Right cardiac atrium (tissue), 5 donors: ENCODE measurements at places on chromosomes 3 and 15.

GRCh38 chr3:48135552-48136495 lies 52.4 kb downstream of the CDC25A start:
- no peak for DNase-seq

GRCh38 chr3:26687466-26687865 lies 64.9 kb downstream of the LRRC3B start:
- DNase-seq, result no peak

DNA sequence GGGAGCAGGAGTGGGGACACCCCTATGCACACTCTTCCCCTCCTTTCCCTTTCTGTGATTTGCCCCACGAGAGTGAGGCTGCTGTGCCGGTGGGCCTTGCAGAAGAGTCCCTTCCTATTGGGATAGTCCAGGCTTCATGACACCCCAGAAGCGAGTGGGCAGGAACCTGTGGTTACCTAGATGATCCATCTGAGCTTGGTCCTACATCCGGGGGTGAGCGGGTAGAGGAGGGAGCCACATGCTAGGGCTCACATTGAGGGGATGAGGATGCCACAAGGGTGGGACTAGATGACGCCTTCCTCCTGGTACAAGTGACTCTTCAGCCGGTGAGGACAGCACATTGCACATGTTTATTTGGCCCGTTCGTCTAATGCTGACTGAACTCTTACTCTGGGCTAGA lies 43.1 kb upstream of the ADPGK start:
- DNase-seq, result no peak

DNA sequence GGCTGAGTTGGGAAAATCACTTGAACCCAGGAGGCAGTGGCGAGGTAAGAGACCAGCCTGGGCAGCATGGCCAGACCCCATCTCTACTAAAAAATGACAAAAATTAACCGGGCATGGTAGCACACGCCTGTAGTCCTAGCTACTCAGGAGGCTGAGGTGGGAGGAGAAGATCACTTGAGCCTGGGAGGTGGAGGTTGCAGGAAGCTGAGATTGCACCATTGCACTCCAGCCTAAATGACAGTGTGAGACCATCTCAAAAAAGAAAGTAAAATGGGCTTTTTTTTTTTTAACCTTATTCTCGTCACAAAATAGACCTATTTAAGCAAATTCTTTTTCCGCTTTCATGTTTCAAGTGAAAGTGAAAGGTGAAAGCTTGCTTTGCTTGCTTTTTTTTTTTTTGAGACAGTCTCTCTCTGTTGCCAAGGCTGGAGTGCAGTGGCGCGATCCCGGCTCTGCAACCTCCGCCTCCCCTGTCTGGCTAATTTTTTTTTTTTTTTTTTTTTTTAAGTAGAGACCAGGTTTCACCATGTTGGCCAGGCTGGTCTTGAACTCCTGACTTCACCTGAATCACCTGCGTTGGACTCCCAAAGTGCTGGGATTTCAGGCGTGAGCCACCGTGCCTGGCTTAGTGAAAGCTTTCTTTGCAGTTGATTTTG lies 3.6 kb downstream of the PDIA3 start:
- DNase-seq, result no peak

GRCh38 chr15:98779463-98780071 lies 131.2 kb downstream of the IGF1R start:
- DNase-seq, result peak; percentile 91

DNA sequence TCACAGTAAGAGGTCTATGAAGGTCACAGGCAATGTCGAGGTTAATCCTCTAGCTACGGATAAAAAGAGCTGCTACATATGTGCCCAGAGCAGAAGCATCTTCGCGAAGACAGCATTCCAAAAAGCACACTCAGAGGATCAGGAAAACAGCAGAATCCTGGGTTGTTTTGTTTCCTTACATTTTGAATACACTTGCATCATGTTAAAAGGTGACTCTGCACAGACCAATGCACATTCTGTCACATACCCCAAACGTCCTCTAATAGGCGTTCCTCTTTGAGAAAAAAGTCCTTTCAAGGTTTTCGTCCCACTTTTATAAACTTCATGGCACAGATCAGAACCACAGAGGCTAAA lies 52.7 kb downstream of the VGLL4 start:
- DNase-seq, result no peak

- no peak for DNase-seq
These were observed 4.6 kb downstream of the CCR2 start for GRCh38 chr3:46358466-46358865.

DNA sequence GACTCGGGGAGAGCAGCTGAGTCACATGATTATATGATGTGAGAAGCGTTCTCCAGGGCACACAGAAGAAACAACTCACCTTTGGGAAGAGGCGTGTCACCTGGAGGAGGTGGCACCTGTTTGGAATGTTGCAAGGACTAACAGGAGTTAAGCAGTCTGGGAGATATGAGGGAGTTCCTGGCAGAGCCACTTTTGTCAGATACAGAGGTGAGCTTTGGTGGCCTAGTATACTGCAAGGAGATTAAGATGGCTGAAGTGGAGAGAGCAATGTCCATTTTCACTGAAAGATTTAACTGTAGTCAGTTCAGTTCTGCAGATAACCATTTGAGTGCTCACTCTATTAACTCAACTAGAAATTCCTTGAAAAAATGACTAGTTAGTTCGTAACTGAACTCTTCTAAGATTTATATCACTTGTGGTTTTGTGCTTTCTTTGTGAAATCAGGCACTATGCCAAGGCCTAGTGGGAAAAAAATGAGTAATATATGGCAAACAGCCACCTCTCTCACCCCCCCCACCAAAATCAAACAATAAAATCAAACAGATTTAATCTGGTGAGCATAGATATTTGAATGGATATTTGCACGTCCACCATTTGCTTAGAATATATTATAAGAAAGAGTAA lies 61.3 kb downstream of the CRYBG3 start:
- no peak for DNase-seq

DNA sequence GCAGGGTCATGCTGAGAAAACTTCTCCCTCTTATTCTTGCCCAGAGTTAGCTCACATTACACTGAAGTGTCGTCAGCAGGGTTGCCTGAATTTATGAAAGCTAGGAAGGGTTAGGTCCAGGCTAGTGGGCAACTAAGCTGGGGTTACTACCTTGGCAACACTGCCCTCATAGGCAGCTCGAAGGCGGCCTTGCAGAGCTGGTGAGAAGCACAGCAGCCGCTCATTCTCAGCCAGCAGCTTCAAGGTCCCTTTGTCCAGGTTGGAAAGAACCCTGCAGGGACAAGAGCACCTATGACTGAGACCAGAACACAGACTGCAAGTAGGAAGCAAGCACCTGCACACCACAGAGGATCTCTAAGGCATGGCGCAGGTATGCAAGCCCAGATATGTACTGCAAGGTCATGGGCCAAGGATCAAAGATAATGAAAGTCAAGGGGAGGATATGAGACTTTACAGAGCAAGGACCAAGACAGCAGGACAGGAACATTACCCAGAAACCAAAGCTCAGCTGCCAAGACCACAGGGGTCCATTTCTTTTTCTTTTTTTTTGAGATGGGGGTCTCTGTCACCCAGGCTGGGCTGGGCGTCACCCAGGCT lies 2.8 kb downstream of the CDAN1 start:
- DNase-seq, result no peak

DNA sequence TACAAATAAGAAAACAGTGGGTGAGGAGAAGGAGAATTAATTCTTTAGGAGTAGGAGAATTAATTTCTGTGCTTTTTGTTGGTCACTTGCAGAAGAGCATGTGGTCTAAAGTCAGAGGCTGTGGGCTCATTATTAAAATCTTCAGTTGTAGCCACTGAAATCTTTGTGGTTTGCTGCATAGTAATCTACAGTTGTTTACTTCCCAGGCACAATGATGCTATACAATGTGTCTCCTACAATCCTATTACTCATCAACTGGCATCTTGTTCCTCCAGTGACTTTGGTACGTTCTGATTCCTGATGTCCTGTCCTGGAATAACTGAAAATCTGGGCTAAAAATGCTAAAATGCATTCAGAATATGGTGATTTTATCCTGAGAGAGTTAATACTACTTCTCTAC lies 21.0 kb downstream of the IFT122 start:
- DNase-seq, result no peak

DNA sequence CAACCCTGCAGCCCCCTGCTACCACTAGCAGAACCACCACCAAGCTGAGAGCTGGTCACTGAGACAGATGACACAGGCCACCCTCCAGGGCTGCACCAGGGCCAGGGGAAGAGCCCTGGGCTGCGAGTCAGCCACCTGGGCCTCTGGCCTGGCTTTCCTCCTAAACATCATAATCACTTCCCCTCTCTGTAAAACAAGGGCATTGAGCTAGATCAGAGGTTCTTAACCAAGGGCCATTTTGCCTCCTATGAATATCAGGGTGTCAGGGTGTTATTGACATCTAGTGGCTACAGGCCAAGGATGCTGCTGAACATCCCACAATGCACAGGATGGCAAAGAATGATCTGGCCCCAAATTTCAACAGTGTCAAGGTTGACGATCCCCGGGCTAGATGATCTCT lies 25.2 kb downstream of the TLE3 start:
- no peak for DNase-seq

DNA sequence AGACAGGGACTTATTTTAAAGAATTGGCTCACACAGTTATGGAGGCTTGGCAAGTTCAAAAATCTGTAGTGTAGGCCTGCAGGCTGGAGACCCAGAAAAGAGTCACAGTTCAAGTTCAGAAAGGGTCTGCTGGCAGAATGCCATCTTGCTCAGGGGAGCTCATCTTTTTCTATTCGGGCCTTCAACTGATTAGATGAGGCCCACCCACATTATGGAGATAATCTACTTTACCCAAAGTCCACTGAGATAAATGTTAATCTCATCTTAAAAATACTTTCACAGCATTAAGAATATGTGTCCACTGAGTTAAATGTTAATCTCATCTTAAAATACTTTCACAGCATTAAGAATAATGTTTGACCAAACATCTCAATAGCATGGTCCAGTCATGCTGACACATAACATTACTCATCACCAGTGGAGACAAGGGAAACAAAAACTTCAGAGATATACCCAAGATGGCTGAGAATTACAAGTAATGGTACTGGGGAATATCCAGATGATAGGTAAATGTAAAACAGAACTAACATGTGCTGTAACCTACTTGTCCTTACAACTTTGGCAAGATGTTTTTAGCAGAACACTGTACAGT lies 74.3 kb upstream of the STAC start:
- no peak for DNase-seq

GRCh38 chr3:157888040-157888439 lies 218.2 kb downstream of the SHOX2 start:
- no peak for DNase-seq

DNA sequence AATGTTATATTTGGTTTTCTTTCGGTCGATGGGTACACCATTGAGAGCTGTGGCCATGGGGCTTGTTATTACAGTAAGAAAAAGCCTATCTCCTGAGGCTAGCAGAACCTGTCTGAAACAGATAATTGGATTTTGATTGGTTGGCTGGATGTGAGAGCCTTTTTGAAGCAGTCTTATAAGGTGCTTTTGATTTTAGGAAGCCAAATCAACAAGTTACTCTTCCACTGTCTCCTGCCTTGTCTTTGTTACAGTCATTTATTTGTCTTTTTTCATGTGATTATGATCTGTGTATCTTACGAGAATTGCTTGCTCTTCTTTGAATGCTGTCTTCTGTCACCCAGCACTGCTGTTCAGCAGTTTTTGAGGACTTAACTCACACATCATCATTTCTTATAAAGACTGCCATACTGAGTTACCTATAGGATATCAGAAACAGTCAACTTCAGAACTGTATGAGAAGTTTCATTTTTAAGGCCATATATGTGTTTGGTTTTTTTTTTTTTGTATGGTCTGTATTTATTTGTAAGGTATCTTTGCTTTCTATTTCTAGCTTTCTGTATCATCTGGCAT lies 51.1 kb downstream of the MEF2A start:
- DNase-seq, result no peak
